ENCODE measurements at places on chromosomes 2 and 18.

DNA sequence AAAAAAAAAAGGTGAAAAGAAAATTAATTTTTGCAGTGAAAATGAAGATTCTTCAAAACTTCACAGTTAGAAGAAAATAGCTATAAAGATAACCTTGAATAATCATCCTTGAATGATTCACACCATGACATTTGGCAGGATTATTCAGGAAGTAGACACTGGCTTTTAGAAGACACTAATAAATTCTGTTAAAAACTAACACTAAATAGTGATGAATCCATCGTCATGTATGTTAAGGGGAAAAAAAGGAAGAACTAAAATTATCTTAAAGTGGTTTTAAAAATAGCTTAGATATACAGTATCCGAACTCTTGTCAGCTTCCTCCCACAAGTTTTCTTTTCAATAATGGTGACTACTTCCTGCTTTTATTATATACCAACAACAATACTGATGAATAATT is 10.2 kb downstream of the USP37 start:
- DNase-seq: no peak

DNA sequence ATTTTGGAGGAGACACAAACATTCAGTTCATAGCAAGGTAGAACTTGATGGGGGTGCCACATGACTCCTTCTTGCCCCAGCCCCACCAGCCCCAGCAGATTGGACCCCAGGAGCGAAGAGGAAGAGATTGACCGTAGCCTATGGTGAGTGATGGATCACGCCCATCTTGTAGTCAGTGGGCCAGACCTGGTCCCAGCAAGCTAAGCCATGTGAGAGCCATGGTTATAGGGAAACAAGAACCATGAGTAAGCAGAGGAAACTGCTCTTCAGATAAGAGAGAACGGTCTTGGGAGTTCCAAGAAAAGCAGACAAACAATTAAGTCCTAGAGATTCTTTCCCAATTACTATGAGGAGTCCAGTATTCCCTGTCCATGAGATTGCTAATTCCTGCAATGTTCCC is 4.6 kb upstream of the TCF4 start:
- no peak for DNase-seq

DNA sequence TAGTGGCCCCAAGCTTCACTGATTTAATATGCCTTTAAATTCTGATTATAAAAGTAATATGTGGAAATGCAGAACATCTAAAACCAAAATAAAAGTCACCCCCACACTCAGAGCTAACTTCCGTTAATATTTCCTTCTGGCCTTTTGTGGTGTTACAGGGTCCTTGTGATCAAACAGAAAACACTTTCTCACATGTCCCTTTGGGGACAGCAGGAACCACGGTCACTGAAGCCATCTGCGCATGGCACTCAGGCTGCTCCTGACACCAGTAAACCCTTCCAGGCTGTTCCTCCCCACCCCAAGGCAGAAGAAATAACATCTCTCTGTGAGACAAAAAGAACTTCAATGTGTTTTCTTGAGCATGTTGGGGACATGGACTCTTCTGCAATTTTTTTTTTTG is 25.1 kb upstream of the GPR17 start:
- no peak for DNase-seq

DNA sequence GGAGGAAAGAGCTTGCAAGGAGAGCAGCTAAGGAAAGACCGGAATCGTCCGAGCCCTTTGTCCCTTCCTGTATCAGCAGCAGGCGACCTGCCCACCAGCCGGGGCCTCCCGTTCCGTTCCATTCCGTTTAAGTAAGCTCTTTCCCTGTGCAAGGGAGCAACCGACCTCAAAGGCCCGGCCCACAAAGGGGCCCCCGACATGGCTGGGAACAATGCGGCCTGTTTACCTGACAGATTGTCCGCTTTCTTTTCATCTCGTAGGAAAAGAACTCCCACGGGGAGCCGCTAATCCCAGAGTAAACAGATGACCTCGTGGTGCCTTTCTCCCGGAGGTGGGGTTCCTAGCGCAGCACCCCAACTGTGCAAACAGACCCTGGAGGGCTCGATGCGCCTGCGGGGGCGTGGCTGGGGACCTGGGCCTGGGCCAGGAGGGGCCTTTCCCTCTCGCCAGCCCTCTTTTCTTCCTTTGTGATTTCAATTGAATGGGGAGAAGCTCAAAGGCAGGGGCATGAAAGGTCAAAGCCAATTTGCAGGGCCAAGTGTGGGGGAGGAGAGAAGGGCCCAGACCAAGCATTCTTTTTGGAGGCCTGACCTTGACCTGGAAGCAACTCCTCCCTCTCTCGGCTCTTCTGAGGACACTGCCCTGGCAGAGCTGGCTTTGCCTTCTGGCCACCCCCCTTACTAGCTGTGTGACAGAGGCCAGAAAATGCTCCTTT is 120.2 kb downstream of the INHBB start:
- no peak for DNase-seq

GRCh38 chr2:186575302-186575701 is 14.6 kb upstream of the ITGAV start:
- DNase-seq: no peak

DNA sequence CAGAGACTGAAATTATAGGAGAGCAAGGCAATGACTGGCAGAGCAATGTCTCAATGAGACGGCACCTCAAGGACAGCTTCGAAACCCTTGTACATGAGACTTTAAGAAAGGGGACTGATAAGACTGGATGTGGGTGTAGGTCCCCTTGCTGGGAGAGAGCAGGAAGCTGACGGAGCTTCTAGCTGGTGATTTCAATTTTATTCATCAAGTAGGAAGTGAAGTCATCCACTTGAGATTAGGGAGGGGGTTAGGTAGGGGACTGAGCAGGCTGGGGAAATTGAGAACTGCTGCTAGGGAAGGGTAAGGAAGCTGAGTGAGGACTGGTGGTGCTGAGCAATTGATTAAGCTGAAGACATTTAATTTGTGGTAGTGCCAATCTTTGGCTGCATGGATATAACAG is 99.5 kb upstream of the ITGB6 start:
- DNase-seq: no peak

All from stimulated activated CD4-positive, alpha-beta T cell treated with anti-CD3 and anti-CD28 coated beads, TNF-alpha, amount 100 ng/mL, for 1 hour (primary cell).